ENCODE measurements at places on chromosomes 1 and 21.
A peak's percentile ranks its signal among the peaks of the same experiment; 100 is the strongest.

DNA sequence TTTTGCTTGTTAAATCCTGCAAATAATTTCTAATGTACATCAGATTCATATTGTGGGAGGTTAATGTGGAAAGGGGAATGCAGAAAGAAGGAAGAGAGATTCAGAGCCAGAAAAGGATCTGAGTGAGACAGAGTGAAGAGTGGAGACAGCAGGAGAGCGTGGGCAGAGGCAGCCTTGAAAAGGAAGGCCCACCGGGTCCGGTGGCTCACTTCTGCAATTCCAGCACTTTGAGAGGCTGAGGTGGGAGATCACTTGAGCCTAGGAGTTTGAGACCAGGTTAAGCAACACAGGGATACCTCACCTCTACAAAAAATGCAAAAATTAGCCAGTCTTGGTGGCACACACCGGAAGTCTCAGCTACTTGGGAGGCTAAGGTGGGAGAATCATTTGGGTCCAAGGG is 222.0 kb upstream of the RAB4A start:
- DNase-seq, result no peak

DNA sequence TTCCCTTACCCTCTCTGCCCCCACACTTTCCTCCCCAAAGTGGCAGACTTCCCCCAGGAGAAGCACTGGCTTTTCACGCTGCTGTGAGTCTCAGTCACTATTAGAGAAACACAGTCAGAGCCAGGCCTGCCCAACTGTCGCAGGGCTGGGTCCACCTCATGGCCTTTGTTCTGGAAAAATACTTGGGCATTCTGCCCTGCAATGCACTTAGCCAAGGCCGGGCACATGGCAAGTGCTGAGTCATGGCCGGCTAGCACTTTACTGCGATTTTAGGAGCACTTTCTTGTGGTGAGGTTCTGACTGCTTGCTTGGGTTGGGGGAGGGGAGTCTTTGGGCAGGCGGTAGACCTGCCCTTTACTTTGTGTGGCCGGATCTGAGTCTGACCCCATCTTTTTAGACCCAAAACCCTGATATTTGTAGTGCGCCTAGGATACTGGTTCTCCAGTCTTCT is 7.7 kb downstream of the EPHX1 start:
- peak; percentile 67 for DNase-seq

- DNase-seq, result no peak
Measured at GRCh38 chr1:6233376-6233775, 2.4 kb downstream of the ICMT start.

GRCh38 chr1:150194381-150195031 is 41.4 kb downstream of the ANP32E start:
- DNase-seq, result no peak

DNA sequence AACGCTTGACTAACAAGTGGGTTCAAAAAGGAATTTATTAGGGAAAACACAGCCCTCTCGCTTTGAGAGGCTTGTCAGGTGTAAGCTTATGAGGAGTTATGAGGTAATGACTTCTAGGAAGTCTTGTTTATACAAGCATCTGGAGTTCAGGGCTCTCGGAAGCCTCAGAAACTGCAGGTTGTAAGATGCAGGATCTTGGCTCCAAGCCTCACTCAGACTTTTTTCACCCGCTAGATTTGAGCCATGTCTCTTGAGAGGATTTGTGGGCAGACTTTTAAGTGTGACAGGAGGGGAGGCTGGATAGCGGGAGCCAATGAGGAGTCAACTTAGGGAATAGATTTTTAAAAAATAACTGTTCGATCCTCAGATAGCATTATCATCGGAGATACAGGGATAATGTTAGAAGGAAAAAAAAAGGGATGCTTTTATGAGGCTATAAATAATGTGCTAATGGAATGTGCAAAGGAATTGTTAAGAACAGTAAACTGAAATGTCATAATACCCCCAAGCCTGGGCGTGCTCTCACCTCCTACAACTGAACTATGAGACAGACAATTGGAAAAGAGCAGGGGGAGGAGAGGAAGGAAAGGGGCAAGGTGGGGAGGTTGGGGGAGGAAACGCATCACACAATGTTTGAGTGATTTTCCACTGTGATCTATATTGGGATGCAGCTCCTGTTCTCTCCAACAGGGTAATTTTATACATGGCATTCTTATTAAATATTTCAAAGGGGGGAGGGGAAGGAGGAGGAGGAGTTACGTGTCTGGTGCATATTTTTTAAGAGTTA is 107.4 kb upstream of the ESRRG start:
- DNase-seq, result no peak

DNA sequence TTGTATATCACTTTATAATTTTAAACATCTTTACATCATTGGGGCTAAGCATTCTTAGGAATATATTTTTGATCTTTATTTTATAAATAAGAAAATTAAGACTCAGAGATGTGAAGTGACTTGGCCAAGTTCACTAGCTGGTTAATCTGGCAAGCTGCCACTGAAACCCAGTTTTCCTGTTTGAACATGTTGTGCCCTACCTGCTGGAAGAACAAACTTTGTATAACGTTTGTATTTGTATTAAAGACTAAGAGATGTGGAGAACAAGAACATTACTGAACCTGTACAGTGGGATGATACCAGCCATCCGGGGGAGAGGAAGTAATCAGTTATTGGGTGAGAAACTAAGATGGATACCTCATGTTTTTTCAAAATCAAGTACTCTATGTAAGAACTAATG is 77.2 kb upstream of the SIPA1L2 start:
- DNase-seq, result no peak

- DNase-seq, result no peak
Measured at GRCh38 chr1:42178249-42178648, 13.7 kb upstream of the GUCA2A start.

DNA sequence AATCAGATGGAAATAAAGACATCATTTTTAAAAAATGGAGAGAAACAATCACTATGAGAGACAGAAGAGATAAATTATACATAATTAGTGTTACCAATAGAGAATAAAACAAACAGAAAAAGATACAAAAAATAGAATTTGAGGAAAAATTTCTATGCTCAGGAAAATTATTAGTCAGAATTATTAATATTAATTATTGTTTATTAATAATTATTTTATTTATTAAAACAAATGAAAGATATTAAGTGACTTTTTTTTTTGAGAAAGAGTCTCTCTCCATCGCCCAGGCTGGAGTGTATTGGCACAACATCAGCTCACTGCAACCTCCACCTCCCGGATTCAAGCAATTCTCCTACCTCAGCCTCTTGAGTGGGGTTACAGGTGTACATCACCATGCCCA is 299.8 kb upstream of the NR5A2 start:
- no peak for DNase-seq

DNA sequence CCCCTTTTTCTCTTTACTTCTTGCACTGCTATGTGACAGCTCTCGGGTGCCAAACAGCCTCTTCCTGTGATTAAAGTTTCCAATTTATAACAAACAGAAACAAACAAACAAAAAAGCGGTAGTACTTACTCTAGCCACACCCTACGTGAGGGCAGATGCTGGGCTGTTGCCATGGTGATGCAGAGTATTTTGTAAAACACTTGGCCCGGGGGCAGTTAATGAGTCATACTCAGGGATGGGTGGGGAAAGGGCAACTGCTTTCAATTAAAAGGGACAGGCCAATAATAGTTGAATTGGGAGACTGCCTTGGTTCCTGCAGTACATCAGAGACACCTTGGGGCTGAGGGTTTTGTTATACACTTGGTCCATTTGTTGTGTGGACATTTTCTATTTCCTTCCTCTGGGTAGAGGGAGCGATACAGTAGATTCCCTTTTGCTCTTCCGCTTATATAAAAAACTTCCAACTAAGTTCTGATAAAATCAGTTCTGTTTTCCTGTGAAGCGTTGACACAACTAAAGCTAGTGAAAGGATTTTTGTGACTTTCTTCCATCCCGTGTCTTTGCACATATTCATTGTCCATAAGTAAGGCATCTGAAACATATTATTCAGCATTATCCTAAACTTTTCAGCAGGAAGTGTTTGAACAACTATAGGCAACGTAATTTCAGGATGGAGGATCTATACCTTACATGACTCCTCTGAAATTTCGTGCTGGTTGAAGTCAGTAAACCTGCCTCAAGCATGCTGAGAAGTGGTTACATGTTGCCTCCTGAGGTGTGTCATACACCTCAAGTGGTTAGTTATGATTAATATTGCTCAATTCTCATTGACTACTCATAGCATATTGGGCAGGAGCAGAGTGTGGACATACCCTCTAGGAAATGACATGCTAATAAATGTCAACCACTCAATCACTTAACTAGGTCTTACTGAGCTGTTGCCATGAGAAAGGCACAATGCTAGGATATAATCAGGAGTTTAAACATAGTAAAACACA is 36.7 kb upstream of the THEM4 start:
- no peak for DNase-seq

DNA sequence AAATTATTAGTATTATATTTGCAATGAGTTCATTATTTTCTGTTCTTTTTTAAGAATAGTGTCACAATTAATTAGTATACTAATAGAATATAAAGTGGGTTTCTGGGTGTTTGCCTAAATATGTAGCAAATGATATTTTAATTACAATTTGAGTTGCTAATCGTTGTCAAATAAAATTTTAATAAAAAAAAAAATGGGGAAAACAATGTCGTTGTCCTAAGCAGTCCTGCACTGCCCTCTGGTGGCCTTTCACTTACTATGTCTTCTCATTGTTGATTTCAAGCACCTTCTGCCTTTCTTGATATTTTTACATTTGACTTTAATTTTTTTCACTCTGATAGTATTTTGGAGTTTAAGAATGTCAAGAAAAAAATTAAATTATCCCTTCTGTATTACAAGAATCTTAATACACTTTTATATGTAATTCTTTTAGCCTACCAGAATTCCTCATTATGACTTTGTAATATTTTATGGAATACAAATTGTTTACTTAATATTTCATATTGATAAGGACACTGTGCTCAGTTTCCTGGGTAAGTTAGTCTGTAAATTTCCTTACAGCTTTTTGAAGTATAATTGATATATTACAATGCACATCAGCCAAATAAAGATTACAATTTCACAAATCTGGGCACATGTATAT is 104.5 kb upstream of the FMN2 start:
- DNase-seq, result no peak

DNA sequence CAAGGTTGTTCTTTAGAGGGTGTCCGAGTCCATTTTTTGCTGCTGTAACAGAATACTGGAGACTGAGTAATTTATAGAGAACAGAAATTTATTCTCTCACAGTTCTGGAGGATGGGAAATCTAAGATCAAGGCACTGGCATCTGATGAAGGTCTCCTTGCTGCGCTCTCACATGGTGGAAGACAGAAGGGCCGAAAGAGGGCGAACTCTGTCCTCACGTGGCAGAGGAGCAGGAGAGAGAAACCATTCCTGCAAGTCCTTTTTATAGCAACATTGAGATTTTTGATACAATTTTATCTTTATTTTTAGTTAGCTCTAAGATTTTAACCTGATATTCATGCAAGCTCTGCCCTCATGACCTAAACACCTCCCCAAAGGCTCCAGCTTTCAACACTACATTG is 48.3 kb downstream of the ATG4C start:
- no peak for DNase-seq

GRCh38 chr1:93715529-93716126 is 34.0 kb upstream of the BCAR3 start:
- DNase-seq, result no peak

DNA sequence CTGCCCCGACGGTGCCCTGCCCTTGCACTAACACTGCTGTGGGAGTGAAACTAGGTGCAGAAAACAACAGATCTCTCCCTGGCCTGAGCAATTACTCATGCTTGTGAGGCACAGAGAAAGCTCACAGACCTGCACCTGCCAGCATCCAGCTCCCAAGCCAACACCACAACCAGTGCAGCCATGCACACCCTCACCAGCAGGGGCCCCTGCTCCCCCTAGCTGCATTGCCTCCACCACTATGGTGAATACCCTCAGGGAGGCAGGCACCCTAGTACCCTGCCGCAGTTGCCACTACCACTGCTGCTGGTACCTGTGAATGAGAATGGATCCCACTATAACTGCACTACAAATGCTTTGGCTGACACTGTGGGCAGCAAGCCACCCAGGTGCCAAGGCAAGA is 7.1 kb upstream of the DIRAS3 start:
- no peak for DNase-seq

GRCh38 chr1:74436078-74436477 is 76.3 kb downstream of the LRRC53 start:
- no peak for DNase-seq

DNA sequence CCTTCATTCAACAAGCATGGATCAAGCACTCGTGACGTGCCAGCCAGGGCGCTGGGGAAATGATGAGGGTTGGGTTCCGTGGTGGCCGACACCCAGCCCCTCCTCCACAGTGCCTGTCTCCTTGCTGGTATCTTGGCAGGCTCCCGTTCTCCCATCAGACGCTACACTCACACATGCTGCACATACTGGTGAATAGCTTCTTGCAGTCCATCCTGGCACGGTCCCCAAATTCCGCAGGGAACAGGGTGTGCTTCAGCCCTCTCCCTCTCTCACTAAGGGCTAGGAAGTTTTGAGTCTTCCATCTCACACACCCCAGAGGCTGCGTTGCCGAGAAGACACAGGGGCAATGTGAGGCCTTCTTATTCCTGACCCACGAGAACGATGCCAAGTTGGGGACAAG is 10.1 kb upstream of the MEF2D start:
- DNase-seq, result peak; percentile 42

DNA sequence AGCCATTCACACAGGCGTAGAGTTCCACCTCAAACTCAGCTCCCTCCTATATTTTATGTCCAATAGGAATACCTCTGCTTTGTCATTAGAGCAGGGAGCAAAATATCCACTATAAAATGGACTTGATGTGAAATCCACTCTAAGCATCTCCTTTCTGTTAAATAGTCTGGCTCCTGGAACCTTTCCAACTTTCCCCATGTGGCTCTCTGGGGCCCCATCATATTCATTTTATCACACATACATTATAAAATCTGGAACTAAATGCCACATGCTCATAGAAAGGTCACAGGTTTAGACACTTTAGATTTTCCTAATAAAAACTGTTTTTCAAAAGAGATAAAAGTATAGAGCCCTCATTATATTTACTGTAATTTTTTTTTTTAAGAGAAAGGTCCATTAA is 82.1 kb downstream of the PTPN14 start:
- DNase-seq, result no peak

GRCh38 chr1:32741413-32742198 is 39.0 kb upstream of the SYNC start:
- no peak for DNase-seq

DNA sequence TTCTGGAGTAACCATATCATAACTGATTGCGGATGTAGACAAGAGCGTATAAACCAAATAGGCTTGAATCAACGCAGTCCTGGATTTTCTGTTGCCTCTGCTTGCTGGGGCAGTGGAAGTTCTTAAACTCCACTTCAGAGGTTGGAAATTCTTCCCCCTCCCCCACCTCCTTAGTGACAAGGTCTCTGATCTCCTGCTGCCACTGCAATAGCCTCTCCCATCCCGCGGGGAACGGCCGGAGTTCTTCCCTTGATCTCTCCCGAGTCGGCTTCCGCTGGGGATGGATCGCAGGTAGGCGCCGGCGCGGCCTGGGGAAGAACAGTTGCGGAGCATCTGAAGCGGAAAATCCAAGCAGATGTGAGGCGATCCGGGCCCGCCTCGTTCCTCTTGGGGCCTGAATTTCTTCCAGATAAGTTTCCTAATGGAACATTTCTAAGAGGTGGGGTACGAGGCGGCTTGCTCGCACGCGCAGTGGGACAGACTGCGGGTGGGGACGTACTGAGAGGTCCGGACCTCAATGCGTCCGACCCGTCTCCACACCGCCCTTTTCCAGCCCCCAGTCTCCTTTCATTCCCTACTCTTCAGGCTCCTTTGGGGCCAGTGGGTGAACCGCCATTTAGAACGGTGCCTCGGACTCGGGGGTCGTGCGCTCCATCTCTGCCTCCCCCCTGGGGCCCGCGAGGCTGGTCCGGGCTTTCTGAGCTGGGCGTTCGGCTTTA is 3.1 kb upstream of the SIM2 start:
- DNase-seq, result no peak
